GM23248 (cell line): ENCODE measurements at places on chromosomes 11 and 22. TPM values are rescaled to one million over a fixed set of nuclear protein-coding genes. Genes with fewer than 3 reads are reported as not detected.
A peak's percentile ranks its signal among the peaks of the same experiment; 100 is the strongest.

DNA sequence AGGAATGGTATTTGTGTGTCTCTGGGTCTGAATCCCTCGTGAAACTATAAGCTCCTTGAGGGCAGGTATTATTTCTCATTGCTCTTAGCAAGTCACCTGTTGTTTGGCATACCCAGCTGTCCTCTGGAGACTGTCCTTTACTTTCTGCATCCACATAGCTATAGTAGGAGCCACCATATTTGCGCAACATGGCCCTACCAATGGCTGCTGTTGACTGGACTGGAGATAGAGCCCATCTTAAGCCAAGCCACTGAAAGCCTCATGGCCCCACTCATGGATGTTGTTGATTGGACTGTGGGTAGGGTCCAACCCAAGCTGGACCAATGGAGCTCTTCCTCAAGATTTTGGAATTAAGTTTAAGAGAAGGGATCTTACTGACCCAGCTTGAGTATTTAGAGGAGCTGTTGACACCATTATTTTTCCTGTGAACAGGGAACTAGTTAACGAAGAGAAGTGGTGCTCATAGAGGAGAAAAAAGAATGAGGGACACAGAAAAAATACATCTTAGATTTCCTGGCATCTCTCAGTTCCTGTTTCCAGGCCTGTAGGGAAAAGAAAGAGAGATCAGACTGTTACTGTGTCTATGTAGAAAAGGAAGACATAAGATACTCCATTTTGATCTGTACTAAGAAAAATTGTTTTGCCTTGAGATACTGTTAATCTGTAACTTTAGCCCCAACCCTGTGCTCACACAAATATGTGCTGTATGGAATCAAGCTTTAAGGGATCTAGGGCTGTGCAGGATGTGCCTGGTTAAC is 47.2 kb downstream of the LRRC74B start:
- H3K4me1 ChIP-seq = no peaks in the 10 kb centered on the region
- no peak overlapping the region for H3K4me3 ChIP-seq
- no peaks in the 10 kb centered on the region for H3K36me3 ChIP-seq
- DNase-seq = no peak
- no peak overlapping the region for H3K27ac ChIP-seq
- no peaks in the 10 kb centered on the region; the same call in 1 of the 2 replicates for H3K27me3 ChIP-seq

GRCh38 chr11:128551611-128552335 is 35.6 kb downstream of the ETS1 start:
- H3K4me3 ChIP-seq = no peak overlapping the region
- no peaks in the 10 kb centered on the region for H3K36me3 ChIP-seq
- H3K27ac ChIP-seq = no peak overlapping the region
- no peaks in the 10 kb centered on the region for H3K27me3 ChIP-seq

DNA sequence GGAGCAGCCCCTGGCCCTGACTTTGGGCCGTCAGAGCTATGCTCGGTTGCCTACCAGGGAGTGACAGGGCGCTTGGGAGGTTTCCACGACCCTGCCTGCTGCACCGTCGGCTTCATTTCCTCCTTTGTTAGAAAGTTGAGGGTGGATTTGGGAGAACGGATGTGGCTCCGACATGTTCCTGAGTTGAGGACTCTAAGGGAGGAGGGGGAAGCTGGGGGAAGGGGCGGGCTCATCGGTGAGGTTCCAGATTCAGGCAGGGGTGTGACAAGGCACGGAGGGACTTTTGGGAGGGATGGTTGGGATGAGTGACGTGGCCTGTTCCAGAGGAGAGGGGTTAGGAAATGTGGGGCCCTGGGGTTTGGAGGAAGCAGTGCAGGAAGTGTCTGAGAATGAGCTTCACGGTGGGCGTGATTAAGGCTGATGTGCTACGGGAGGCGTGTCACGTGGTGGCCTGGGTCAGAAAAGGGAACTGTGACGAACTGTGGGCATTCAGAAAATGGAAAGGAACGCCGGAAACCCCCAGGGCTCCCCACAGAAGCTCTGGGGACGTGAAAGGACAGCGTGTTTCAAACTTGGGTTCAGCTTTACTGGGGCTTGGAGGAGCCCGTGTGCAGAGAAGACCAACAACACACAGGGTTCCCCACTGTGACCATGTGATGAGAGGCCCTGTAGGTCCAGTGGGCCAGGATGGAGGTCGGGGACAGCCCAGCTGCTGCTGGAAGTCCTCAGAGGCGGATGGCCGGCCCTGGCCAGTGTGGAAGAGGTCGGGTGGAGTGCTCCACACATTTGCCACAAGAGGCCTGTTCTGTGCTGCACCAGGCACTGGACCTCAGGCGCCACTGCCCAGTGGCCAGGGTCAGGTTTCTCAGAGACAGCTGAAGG is 2.8 kb downstream of the PARVB start:
- DNase-seq = peak; percentile 97
- H3K27me3 ChIP-seq = no peaks in the 10 kb centered on the region
- H3K4me3 ChIP-seq = peak overlapping the region; percentile 89
- peak overlapping the region; percentile 99 for H3K27ac ChIP-seq

Gene OR10D3
- total RNA-seq = not detected in 2 replicates

DNA sequence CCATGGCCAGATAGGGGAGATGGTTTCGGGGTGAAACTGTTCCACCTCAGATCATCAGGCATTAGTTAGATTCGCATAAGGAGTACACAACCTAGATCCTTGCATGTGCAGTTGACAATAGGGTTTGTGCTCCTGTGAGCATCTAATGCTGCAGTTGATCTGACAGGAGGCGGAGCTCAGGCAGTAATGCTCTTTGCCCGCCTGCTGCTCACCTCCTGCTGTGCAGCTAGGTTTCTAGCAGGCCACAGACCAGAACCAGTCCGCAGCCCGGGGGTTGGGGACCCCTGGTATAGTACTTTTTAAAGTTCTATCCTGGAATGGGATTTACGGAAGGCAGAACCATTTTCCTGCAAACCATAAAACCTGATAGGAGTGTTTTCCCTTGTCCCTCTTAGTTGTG is 54.6 kb downstream of the POLD3 start:
- no peaks in the 10 kb centered on the region for H3K27me3 ChIP-seq
- H3K4me3 ChIP-seq = no peak overlapping the region
- H3K36me3 ChIP-seq = no peaks in the 10 kb centered on the region
- no peak for DNase-seq

DNA sequence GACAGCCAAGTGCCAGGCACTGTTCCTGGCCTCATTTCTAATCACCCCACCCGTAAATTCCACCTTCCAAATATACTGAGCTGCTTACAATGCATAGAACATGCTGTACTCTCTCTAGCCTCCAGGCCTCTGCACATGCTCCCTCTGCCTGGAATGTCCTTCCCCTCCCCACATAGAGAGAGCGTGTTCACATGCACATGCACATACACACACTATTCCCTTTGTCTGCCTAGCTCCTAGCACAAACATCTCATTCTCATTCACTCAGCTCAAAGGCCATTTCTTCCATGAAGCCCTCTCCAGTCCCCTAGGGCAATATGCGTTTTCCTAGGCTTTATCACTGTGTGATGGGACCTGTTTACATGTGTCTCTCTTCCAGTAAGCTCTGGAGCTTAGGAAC is 144.6 kb downstream of the WT1 start:
- H3K4me1 ChIP-seq = no peaks in the 10 kb centered on the region
- no peaks in the 10 kb centered on the region for H3K36me3 ChIP-seq
- peaks cover 8% of the 10 kb centered on the region for H3K27me3 ChIP-seq
- H3K27ac ChIP-seq = no peak overlapping the region
- no peak for DNase-seq

Gene RFPL1
- total RNA-seq = not detected in 2 replicates

GRCh38 chr22:26599505-26599904 is 9.6 kb upstream of the TPST2 start:
- H3K4me3 ChIP-seq = no peak overlapping the region
- H3K27ac ChIP-seq = no peak overlapping the region
- H3K4me1 ChIP-seq = no peaks in the 10 kb centered on the region
- peaks cover 3% of the 10 kb centered on the region; the same call in 1 of the 2 replicates for H3K27me3 ChIP-seq

- no peaks in the 10 kb centered on the region for H3K27me3 ChIP-seq
- H3K36me3 ChIP-seq = no peaks in the 10 kb centered on the region
Observed at GRCh38 chr22:49154433-49154832, 673.2 kb downstream of the BRD1 start.

- H3K4me3 ChIP-seq = peak overlapping the region; percentile 5; the same call in 1 of the 2 replicates
- H3K36me3 ChIP-seq = no peaks in the 10 kb centered on the region
- no peaks in the 10 kb centered on the region for H3K27me3 ChIP-seq
- H3K4me1 ChIP-seq = peaks cover 53% of the 10 kb centered on the region
Observed at GRCh38 chr11:72969894-72970335, 155.7 kb downstream of the ATG16L2 start.

Gene CST6
- total RNA-seq = 15.3 and 21.9 TPM in 2 replicates

DNA sequence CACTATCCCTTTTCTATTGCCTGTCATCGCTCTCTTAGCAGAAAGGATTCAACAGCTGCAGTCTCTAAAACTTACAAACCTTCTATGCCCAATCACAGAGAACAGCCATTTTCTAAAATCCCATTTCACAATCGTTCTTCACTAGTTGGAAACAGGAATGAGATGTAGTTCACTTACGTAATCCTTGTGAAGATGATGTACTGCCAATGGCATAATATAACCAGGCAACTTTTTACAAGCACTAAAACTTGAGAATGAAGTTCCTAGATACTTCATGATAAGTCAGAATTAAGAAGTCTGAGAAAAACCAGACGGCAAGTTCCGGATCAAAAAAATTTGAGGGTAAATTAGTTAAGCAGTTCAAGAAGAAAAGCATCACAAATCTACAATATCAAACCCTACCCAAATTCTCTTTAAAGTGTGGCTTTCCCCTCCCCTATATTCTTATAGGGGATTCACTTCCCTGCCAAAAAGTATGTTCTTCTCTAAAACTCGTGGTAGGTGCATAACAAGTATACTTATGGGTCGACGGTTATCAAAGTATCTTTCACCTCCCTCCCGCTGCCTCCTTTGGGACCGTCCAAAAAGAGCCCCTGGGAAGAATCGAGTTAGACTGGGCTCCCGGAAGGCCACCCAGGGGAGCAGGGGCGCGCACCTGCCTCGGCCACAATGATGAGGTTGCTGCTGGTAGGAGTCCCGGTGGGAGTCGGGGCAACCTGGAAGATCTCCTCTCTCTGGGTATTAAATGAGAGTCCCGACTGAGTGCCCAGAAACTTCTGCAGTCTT is 666 bp downstream of the MSANTD4 start:
- H3K27ac ChIP-seq = peak overlapping the region; percentile 54
- peak; percentile 70 for DNase-seq
- no peaks in the 10 kb centered on the region for H3K27me3 ChIP-seq
- peaks cover 9% of the 10 kb centered on the region for H3K4me1 ChIP-seq
- H3K4me3 ChIP-seq = peak overlapping the region; percentile 94

Gene GALNT18
- 5.6 and 7.1 TPM in 2 replicates for total RNA-seq

DNA sequence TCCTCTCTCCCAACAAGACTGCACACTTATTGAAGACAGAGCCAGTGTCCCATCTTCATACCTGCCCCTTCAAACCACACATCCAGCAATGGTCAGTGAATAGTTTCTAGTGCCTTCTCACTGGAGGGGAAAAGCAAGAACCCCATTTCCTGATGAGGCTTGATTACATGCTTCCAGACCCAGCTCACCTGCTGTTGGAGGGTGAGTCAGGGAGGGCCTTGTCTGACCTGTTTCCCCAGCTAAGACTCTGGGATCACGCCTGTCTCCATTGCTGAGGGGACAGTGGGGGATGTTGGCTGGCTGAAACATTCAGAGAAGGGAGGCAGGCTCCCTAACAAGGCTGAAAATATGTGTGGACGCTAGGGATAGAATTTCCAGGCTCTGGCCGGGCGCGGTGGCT is 27.5 kb upstream of the ZDHHC13 start:
- H3K36me3 ChIP-seq = no peaks in the 10 kb centered on the region
- no peak overlapping the region for H3K4me3 ChIP-seq
- no peak overlapping the region for H3K27ac ChIP-seq
- no peak for DNase-seq
- peaks cover 15% of the 10 kb centered on the region for H3K4me1 ChIP-seq
- 0 out of 2 replicates have a peak, but pooled peaks cover 4% of the 10 kb centered on the region for H3K27me3 ChIP-seq

- H3K36me3 ChIP-seq = no peaks in the 10 kb centered on the region
- peaks cover 14% of the 10 kb centered on the region; the same call in 1 of the 2 replicates for H3K27me3 ChIP-seq
- H3K27ac ChIP-seq = no peak overlapping the region
- no peak for DNase-seq
Observed at GRCh38 chr11:72613977-72614376, 60.2 kb downstream of the PDE2A start.

DNA sequence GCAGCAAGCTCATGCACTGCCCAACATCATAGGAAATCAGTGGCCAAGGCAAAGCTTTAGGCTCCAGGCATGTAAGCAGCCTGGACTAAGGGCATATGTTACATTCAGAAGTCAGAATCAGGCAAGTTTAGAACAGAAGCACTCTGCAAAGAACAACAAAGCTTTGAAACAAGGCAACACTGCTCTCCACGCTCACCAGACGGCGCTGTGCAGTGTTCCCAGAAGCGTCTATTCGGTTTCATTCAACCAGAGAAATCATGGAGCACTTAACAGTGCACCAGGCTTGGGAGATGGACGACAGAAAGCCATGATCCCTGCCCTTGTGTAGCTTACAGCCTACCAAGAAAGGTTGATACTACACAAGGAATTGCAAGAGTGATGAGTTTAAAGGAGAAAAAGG is 555.8 kb downstream of the BUD13 start:
- no peak overlapping the region for H3K4me3 ChIP-seq
- no peaks in the 10 kb centered on the region for H3K4me1 ChIP-seq
- 0 out of 2 replicates have a peak, but pooled peaks cover 3% of the 10 kb centered on the region for H3K27me3 ChIP-seq
- DNase-seq = peak; percentile 65
- no peak overlapping the region for H3K27ac ChIP-seq

Gene OR51B5
- total RNA-seq = not detected in 2 replicates

GRCh38 chr22:31489632-31490495 is at the start of gene EIF4ENIF1:
TSS of gene EIF4ENIF1 (minus strand) at chr22:31489842. CDS start at chr22:31488718, 1,124 bp downstream.
- H3K4me1 ChIP-seq = peaks cover 17% of the 10 kb centered on the region
- H3K27me3 ChIP-seq = no peaks in the 10 kb centered on the region
- peaks cover 6% of the 10 kb centered on the region for H3K36me3 ChIP-seq
- DNase-seq = peak; percentile 88
- peak within 1 kb of the TSS; percentile 89 for H3K4me3 ChIP-seq

GRCh38 chr22:22929381-22930221 is 42.0 kb downstream of the IGLL5 start:
- no peak for DNase-seq
- no peaks in the 10 kb centered on the region for H3K36me3 ChIP-seq
- H3K4me1 ChIP-seq = peaks cover 11% of the 10 kb centered on the region
- H3K27ac ChIP-seq = no peak overlapping the region
- no peak overlapping the region for H3K4me3 ChIP-seq

DNA sequence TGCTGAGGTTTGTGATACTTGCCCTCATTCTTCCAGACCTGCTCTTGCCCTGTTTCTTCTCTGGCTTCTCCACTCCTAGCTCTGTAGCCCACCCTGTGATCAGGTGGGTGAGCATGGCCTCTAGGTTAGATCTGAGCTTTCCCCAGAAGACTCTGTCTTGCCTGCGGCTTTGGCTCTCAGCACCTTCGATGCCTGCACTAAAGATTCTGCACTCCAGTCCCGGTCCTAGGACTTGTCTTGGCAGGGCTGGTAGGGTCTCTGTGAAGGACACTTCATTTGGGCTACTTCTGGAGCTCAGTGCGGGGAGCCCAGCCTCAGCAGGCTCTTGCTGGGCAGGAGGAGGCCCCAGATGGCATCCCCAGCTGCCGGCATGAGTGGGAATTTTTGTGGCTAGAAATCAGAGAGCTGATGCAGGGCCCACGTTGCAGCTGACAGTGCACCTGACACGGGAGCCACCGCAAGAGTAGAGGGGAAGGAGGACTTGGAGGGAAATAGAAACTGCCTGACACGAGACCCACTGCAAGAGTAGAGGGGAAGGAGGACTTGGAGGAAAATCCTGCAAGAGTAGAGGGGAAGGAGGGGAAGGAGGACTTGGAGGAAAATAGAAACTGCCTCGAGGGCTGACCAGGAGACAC is 226.9 kb upstream of the B3GAT1 start:
- H3K27ac ChIP-seq = no peak overlapping the region
- no peaks in the 10 kb centered on the region for H3K36me3 ChIP-seq
- H3K27me3 ChIP-seq = no peaks in the 10 kb centered on the region
- DNase-seq = no peak

GRCh38 chr11:118430956-118431355 is 5.3 kb upstream of the KMT2A start:
- no peak for DNase-seq
- H3K27ac ChIP-seq = no peak overlapping the region
- no peaks in the 10 kb centered on the region for H3K36me3 ChIP-seq
- no peaks in the 10 kb centered on the region for H3K4me1 ChIP-seq
